ENCODE measurements at places on chromosomes 4 and X.

DNA sequence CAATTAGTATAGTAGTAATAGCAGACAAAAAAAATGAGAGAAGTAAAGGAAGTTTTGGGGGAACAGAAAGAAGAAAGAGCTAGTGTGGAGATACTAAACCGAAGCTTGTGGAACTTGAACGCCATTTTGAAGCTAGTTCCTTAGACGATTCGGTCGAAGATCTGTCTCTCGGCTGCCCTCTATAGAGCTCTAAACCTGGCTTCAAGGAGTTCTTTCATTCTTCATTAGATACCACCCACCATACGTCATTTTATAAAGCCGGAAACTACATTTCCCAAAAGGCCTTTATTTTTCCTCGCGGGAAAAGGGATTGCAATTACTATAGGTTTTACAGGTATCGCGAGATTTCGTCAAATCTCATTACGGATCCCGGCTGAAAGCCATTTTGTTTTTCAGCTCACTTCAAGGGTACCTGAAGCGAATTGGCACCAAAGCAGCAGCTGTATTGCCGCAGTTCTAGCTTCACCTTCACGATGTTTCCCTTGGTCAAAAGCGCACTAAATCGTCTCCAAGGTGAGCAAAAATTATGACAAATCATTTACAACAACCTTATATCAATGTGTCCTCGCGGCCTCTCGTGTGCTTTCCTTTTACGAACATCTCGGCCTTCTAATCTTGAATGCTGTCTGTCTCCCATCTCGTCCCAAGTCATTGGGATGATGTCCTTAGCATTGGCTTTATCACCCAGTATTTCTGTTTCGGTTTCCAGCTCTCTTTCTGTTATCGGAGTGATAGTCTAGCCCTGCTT is at the start of gene COX7B:
Gene COX7B, plus strand, starts transcription at position 388 of the 748 bp plus-strand sequence. Its CDS starts 86 bp downstream, at position 474.
- DNase-seq: peak; percentile 98

DNA sequence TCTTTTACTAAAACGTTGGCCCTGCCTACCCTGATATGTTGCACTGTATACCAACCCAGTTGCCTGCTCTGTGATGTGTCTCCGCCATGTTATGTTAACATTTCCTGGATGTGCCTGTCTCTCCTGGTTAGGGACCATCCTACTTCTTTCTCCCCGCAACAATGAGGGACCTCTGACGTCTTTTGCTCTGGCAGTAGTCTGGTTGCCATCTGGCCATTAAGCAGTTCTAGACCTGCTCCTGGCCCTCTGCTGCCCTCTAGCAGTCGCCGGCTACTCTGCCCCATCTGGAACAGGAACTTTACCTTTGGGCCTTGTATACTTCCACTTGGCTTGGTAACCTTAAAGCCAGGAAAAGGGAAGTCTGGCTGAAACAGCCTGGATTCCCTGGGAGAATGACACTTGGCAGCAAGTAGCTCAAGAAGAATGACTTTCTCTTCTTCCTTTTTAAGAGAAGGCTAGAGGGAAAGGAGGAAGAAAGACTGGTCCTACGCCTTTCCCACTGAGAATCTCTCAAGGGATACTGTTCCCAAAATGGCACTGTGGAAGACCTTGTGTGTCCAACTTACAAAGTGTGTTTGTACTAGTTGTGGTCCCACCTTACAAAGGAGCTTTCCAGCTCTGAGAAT is 63.5 kb downstream of the GPC3 start:
- DNase-seq: peak; percentile 92

DNA sequence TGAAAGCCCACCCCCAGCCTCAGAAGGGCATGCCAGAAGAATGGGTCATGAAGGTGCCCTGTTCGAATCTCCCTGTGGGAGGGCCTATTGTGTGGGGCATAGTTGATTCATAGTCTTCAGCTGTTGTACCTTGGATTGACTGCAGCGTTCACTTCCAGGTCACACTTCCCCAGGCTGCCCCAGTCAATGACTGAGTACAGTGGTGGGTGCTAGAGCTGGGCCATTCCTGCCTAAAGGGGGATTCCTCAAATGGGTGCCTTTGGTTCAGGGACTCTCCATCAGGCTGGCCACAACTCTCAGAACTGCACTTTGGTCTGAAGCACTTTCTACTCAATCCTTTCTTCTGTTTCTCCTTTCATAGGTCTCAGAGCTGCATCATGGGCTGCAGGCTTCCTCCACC is 35.0 kb upstream of the RASGEF1B start:
- DNase-seq: no peak

GRCh38 chr4:917992-918391 is 14.1 kb downstream of the GAK start:
- no peak for DNase-seq

DNA sequence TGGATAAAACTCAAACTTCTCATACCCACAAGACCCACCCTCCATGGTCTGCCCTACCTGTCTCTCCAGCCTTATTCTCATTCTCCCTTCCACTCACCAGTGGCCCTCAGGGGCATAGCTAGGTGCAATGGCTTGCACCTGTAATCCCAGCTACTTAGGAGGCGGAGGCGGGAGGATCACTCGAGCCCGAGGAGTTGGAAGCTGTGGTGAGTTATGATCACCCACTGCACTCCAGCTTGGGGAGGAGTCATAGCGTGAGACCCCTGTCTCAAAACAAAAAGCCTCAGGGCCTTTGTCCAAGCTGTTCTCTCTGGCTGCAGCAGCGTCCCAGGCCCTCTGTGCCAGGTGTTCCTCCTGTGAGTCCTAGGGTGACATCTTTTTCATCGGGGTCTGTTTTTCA is 16.5 kb downstream of the TKTL1 start:
- no peak for DNase-seq

DNA sequence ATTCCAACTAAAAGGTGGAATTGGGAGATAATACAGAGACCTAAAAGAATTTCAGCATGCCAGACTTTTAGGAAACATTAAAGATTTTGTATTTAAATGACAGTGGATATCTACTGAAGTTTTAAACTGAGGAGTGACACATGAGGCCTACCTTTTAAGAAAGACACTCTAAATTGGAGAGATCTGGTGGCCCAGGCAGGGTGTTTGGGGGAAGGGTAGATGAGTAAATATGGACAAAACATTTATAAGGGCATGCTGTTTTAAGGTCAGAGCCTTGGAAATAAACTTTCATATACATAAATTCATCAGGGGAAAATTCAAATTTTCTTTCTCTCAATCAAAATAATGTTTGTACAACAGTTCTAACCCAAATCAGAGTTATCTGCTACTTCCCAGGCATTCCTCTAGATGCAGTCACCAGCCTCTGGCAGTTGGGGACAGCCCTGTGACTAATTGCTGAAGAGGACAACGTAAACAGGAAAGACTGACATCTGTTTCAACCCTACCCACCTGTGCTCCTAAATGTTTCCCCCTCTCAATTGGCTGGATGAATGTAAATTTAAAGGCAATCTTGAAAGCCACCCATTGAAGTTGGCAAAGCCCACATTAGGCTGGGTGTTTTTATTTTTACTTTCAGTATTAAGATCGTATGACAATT is 1646.9 kb upstream of the ADGRL3 start:
- peak; percentile 78 for DNase-seq

DNA sequence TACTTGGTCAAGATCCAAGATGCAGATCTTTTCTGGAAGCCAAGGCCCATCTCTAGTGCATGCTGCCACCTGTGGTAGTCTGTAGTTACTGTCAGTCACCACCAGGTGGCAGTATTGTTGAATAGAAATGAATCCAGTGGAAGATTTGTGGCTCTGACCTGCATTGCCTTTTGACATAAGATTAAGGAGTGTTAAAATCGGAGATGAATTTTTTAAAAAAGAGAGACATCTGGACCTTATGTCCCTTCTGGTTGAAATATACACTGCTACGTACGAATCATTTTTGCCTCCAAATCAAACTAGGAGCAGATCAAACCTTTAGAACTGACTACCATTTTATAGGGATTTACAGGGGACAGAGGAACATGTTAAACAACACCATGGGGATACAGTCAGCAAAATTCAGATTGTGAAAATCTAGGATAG is 46.9 kb upstream of the RHOH start:
- peak; percentile 93 for DNase-seq

DNA sequence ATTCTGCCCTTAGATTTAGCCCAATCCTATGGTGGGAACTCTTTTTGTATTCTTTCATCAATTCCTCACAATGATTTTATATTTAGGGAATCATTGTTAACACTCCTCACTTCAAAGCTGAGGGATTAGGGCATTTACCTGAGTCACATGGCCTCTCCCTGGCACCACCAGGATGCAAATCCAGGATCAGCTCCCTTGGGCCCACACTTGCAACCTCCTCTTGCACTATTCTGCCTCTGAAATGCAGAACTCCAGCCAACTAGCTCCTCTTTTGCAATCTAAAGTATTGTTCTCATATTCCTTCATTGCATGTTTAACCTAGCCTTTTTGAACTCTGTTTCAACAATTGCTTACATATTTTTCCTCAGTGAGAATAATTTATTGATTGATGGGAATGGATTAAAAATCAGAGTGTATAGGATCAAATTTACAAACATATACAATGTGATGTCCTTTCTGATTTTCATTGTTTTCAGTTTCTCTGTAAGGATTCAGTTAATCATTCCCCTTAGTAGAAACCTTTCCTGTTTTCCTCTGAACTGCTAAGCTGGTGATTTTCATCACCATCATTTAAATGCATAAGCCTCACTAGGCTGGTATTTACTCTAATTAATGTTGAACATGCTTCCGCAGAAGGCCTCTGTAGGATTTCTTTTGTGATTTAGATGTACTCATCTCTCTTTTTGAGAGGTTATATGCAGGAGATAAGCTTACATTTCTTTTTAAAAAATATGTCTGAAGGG is 3.3 kb upstream of the RELL1 start:
- DNase-seq: no peak

- DNase-seq: peak; percentile 8
Measured at GRCh38 chr4:78613522-78614321, 62.2 kb downstream of the ANXA3 start.

- peak; percentile 59 for DNase-seq
Measured at GRCh38 chrX:51891821-51892551, 1.4 kb upstream of the MAGED1 start.

DNA sequence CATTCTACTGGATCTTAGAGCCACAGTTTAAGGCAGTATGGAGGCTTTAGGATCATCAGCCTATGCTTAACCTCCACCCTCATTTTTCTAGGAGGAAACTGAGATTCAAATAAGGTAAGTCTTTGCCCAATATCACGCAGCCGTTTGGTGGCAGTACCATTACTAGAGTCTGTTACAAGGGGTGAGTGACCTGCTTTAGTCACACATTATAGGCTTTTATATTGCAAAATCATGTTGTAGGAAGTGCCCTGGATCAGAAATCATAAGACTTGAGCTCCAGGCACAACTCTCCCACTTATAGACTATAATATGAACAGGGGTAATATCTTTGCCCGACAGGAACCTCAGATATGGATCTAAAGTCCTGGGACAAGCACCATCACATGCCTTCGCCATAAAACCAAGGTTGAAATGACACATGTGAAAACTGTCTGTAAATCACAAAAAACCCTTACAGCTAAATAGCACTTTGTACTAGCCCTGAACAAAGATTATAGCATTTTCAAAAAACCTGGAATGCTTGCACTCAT is 19.2 kb downstream of the HPSE start:
- DNase-seq: no peak

GRCh38 chr4:26235500-26235899 is 85.3 kb upstream of the RBPJ start:
- DNase-seq: peak; percentile 95

GRCh38 chr4:170170861-170171260 is 81.1 kb upstream of the AADAT start:
- DNase-seq: no peak

GRCh38 chr4:15868826-15869413 is 69.6 kb downstream of the FGFBP1 start:
- no peak for DNase-seq

- peak; percentile 92 for DNase-seq
Measured at GRCh38 chrX:103254921-103255493, at the start of gene TCEAL8. TCEAL8 (minus strand) TSS chrX:103255155; CDS start chrX:103253979, 1,176 bp downstream.

DNA sequence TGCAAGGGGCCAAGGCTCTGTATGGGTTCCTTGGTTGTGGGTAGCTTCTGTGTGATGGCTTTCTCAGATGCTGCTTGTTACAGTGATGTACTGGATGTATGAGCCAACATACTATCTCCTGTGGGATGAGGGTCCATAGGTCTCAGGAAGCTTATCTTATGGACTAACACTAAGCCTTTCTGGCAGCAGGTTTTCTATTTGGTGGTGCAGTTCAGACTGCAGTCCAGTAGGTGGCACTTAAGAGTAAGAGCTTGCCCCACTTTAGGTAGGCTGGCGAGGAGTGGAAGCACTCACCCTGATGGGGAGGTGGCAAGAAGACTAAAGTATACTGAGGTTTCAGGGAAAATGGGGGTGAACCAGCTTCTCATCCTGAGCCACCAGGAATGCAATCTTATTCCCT is 306.7 kb upstream of the MAOA start:
- DNase-seq: peak; percentile 69

GRCh38 chr4:76806346-76806745 is 91.6 kb downstream of the SOWAHB start:
- no peak for DNase-seq

DNA sequence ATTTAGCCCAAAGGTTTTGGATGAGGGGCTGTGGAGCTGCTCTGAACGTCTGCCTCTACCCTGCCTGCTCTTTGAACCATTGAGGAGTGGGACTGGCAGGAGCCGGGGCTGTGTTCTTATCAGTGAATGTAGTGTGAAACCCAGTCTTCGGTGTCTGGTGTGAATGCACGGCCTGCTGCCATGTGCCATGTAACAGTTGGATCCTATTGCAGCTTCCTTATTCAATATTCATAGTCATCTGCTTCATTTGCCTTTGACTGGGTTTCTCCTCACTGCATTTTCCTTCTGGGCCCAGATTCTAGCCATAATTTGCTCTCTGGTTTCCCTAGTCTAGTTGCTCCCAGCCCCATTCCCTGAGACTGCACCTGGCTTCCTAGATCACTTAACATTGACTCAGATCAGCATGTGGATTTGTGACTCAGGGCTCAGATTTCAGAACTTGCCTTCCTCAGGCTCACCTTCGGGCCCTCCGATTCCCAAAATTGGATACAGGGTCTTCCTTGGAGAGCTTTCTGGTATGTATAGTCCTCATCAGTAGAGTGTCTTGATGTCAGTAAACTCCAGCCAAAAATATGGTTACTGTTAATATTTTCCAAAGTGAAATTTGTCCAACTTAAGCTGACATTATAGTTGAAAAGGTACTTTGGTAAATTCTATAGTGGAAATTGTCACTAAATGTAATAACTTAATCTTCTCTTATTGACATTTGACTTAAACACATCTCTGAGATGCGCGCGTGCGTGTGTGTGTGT is 94.0 kb upstream of the DDIT4L start:
- no peak for DNase-seq

- DNase-seq: no peak
Measured at GRCh38 chr4:174100910-174101309, 182.6 kb downstream of the FBXO8 start.

- DNase-seq: no peak
Measured at GRCh38 chr4:16411501-16412085, 185.3 kb upstream of the TAPT1 start.
